ENCODE measurements at places on chromosomes 6 and 20.

DNA sequence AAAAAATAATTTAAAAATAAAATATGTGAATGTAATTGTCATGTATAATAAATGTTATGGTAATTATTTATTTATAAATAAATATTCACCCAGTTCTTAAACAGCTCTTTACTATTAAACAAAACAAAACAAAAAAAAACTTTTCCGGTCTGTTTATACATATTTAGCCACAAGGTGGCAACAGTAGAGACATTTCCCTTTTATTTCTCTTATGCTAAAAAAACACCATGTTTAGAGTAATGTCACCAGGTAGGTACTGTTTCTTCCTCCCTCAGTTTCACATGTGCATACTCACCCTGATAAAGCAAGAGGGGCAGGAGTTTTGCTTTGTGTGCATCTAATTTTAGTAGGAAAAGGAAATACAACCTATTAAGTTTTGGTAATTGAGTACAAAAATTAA is 610.4 kb upstream of the IMPG1 start:
- no peak for DNase-seq

DNA sequence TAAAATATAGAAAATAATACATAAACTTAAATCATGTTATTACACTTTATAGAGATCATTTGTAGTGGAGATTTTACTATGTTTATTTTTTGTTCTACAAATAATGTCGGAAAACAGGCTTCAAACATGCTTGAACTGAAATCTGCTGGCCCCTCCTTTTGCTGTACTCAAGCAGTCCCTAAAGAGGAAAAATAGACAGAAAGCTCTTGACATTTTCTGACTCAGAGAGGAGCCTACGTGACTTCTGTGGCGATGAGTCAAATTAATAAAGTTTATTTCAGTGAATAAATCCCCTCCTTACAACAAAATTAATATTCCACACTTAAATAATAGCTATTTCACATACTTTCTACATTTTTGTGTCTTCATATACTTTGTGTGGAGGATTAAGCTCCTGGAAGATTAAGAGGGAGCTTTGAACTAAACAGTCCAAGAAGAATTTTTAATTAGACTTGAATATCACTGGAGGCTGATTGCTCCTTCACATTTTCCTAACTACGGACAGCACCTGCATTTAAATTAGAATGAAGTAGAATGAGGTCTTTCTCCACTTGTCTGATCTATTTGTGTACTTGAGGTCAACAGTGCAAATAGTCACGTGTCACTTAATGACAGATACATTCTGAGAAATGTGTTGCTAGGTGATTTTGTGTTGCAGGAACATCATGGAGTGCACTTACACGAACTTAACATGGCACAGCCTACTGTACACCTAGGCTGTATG is 1.7 kb upstream of the TREM1 start:
- no peak for DNase-seq

- peak; percentile 38 for DNase-seq
Measured at GRCh38 chr6:111748231-111748647, 125.0 kb downstream of the FYN start.

GRCh38 chr6:20173833-20174792 is 38.2 kb downstream of the MBOAT1 start:
- no peak for DNase-seq

DNA sequence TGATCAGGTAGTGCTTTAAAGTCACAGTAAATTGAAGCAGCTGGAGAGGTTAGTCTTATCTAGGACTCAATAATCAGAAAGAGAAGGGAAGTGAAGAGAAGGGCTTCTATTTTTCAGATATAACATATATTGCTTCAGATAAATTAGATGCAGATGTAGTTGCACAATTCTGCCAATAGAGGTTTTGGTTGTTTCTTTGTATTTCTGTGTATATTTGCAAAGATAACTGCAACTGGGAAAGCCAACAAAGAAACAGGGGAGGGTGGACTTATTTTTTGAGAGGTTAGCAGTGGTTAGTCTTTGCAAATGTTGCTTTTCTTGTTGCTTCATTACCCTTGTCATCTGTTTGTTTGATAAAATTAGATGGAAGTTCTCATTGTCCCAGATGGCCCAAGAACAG is 106.6 kb downstream of the ADGRG6 start:
- DNase-seq = no peak

GRCh38 chr20:37899105-37900045 is 3.6 kb upstream of the VSTM2L start:
- no peak for DNase-seq

GRCh38 chr20:31652917-31653396 is 15.2 kb downstream of the COX4I2 start:
- DNase-seq = no peak

DNA sequence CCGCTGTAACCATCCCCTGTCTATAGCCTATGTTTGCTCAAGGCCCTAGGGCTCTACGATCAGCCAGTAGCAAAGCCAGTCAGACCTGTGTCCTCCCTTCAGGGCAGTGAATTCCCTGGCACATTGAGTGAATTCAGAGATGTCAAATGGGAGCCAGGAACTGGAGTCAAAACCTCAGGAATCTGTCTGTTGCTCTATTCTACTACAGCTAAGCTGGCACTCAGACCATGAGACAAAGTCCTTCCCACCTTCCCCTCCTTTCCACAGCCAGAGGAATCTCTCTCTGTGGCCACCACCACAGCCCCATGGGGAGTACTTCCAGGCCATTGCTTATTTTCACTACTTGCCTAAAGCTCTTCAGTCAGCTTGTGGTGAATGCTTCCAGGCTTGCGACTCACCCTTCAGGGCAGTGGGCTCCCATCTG is 82.0 kb downstream of the PKIB start:
- DNase-seq = no peak

GRCh38 chr6:150905769-150906168 is 40.3 kb downstream of the MTHFD1L start:
- DNase-seq = no peak

GRCh38 chr6:123462152-123462551 is 174.6 kb downstream of the TRDN start:
- DNase-seq = no peak

- DNase-seq = no peak
Measured at GRCh38 chr6:45265246-45265645, 62.9 kb upstream of the RUNX2 start.

DNA sequence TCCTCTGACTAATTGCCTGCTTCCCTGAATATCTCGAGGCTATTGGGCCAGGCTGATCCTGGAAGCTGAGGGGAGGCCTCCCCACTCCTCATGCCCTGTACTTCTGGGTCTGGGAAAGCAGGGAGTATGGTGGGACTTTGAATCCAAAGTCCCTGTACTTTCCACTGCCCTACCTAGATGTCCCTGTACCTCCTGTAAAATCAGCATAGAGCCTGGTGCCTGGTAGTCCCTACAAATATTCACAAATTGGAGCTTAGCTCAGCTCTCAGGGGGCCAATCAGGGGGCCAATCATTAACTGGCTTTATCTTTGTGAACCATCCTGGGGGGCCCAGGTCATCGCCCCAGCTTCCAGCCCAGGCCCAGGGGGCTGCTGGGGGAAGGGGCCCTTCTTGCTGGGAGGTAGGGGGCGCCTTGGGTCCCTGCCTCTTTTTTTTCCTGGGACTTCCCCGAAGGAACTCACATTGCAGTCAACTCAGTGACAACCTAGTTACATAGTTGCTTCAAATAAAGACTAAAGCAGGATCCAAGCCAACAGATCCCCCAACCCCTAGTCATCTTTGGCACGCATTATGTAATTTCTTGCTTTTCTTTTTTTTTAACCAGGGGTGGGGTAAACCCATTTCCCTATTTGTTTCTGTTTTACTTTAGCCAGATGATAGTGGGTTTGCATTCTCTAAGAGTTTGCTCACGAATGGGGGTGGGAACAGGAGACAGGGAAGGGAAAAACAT is 6.9 kb upstream of the VEGFA start:
- DNase-seq = no peak

DNA sequence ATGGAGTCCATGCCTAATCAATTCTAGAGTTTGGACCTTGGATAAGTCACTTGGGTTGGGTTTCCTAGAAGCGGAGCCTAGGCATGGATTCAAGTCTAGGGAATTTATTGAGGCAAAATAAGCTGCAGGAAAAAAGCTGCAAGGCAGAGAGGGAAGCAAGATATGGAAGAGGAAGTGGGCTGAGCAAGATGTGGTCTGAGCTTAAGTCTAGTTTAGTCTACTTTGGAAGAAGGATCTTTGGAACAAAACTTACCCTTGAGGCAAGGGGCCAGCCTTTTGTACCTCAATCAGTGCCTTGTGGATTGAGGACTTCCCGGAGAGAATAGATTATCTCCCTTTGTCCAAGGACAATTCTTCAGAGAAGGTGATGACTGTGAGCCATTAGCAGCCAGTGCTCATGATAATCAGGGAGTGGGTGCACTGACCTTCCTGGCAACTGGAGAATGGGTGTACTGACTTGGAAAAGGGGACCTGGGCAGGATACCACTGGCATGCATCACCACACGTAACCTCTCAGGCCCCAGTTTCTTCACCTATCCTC is 10.9 kb downstream of the ZSCAN9 start:
- DNase-seq = no peak

- DNase-seq = no peak
Measured at GRCh38 chr6:130725551-130725950, 101.7 kb upstream of the SMLR1 start.

- DNase-seq = no peak
Measured at GRCh38 chr6:83594941-83595340, 82.6 kb downstream of the PRSS35 start.

- no peak for DNase-seq
Measured at GRCh38 chr20:59273739-59274357, 26.6 kb upstream of the EDN3 start.

DNA sequence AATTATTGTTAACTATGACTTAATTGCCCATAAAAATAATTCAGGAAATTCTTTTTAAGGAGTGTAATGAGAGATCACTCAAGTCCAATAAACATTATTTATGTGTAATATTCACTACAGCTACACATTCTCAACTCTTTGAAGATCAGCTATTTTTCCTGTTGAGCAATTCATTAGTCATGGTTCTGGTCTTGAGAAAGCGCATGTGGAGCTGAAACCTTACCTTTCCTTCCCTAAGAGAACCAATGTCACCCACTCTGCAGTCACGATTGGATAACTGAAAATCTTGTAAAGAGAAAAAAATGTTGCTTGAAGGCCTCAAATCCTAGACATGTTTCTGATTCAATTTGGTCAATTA is 736.9 kb upstream of the MARCKS start:
- no peak for DNase-seq

DNA sequence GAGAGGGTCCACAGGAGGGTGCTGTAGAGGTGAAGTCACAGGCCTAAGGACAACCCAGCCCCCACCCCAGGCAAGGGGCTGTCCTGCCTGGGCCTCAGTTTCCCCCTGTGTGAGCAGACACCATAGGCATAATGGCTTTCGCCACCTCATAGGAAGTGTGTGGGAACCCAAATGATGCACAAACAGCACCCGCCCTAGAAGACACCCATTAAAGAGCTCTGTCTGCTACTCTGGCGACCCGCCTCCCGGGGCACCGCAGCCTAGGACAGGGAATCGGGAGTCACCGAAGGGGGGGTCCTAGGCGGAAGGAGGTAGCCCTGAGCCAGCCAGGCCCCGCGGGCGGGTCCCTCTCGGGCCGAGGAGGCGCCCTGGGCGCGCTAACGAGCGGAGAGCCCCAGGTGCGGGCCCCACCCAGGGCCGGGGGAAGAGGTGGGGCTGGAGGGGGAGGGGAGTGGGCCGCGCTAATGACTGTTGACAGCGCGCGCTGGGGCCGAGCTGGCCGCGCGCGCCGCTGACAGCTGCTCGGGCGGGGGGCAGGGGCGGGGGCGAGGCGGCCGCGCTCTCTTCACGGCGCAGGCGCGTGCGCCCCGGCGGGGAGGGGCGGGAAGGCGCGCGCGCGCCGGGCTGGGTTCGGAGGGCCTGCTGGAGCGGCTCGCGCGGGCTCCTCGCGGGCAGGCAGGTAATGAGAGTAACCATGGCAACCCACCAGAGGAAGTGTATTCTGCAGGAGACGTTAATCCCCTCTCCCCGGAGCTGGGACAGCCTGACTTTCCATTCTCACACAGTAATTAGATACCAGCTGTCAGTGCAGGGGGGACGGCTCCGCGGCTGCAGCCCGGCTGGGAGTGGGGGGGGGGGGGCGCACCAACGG is 48.9 kb downstream of the NOL4L start:
- no peak for DNase-seq

GRCh38 chr20:42474646-42475045 is 715.1 kb downstream of the PTPRT start:
- no peak for DNase-seq

Measured in right renal pelvis (tissue), 4 donors.